ENCODE measurements at places on chromosomes 1 and 21. TPM values are rescaled to one million over a fixed set of nuclear protein-coding genes. Genes with fewer than 3 reads are reported as not detected.

DNA sequence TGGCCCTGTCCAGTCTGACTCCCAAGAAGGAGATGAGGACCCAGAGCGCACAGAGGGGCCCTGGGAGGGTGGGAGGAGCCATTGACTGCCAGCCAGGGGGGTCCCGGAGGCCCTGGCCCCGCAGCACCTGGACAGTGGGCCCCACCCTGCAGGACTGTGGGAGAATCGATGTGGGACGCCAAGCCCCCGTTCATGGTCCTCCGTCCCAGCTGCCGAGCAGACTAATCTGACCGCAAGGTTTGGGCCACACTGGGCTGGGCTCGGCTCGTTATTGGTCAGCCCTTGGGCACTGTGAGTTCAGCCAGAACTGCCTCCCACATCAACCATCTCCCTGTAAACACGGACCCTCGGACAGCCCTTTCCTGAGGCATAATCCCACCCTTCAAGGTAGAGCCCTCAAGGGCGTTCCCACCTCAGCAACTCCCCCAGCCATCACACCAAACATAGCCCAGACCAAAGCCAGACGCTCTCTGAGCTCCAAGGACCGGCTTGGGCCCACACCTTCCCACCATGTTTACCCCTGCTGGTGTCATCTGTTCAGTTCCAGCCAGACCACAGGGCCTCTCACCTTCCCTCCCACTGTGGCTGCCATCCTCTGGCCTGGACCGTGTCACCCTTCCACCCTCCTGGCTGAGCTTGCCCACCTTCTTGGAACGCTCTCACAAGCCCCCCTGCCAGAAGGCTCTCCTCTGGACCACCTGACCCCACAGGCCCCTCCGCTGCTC is 16.2 kb upstream of the POFUT2 start:
- DNase-seq, result no peak

DNA sequence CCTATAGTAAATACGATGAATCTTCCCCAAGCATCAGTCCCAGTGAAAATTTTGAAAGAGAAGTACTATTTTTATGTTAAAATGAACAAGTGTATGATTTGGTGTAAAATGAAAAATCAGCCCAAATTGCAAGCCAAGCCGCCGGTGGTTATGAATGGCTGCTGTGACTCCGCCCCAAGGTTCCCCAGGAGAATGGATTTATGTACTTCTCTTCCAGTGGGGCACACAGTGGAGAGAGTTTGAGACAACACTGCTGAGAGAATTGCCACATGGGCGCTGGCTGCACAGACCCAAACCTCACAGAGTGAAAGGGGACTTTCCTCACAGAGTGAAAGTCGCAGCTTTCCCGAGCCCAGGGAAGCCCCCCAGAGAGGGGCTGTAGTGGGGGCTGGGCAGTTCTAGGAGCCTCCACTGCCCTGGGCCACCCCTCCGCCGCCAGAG is 24.0 kb downstream of the CDK18 start:
- no peak for DNase-seq

DNA sequence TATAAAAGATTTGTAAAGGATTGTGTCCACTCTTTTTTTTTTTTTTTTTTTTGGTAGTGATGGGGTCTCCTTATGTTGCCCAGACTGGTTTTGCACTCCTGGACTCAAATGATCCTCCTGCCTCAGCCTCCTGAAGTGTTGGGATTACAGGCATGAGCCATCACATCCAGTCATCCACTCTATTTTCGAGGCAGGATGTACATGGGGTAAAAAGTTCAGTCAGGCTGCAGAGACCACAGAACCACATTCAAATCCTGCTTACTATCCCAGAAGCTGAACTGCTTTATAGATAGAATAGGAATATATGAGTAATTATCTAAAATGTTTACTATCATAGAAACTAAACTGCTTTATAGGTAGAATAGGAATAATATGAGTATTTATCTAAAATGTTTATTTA is 26.0 kb upstream of the KCNK2 start:
- DNase-seq, result no peak

- DNase-seq, result no peak
These were observed 114.7 kb downstream of the GRIK3 start for GRCh38 chr1:36919491-36920145.

- DNase-seq, result no peak
These were observed 19.7 kb upstream of the SELE start for GRCh38 chr1:169753549-169753948.

IL19 gene
- not detected for total RNA-seq

DNA sequence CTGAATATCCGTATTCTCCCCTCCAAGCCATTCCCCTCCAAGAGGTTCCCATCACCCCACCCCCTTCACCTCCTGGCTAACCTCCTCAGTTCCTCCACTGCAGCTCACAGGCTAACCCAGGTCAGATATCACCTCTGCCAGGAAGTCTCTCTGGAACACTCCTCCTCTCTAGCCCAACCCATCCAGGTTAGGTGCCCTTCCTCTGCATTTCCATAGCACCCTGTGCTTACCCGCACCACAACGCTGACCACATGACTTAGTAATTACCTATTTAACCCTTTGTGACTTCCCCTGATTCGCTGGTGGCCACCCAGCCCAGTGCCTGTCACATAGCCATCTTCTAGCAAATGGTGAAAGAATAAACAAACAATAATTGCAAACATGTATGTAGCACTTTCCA is 49.5 kb upstream of the IFFO2 start:
- DNase-seq, result no peak

- no peak for DNase-seq
These were observed 3.4 kb downstream of the SEMA6C start for GRCh38 chr1:151143057-151143435.

DNA sequence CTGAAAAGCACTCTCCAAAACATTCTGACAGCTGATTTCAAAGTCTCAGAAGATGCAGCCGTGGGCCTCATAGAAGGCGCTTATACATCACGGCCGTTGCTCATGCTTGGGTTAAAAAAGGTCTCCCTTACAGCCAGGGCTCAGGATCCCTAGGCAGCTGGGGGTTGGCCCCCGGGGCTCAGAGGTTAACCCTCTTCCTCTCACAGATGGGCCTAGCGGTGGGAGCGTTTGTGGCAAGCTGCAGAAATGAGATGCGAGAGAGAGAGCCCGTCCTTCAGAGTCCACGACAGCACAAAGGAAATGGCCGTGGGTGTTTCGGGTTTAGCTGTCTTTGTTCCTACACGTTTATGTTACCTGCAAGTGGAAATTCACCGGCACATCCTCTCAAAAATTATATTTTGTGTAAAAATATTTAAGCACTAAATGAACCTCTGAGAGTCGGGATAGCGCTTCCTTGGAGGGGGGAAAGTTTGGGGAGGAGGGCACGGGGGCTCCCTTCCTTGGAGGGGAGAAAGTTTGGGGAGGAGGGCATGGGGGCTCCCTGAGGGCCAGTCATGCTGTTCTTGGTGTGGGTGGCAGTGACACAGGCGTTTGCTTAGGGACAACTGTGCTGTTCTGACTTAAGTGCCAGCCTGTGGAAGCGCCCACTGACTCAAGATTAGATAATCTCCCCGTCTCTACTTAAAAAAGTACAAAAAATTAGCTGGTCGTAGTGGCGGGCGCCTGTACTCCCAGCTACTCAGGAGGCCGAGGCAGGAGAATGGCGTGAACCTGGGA is 20.5 kb upstream of the PRDM15 start:
- no peak for DNase-seq

DNA sequence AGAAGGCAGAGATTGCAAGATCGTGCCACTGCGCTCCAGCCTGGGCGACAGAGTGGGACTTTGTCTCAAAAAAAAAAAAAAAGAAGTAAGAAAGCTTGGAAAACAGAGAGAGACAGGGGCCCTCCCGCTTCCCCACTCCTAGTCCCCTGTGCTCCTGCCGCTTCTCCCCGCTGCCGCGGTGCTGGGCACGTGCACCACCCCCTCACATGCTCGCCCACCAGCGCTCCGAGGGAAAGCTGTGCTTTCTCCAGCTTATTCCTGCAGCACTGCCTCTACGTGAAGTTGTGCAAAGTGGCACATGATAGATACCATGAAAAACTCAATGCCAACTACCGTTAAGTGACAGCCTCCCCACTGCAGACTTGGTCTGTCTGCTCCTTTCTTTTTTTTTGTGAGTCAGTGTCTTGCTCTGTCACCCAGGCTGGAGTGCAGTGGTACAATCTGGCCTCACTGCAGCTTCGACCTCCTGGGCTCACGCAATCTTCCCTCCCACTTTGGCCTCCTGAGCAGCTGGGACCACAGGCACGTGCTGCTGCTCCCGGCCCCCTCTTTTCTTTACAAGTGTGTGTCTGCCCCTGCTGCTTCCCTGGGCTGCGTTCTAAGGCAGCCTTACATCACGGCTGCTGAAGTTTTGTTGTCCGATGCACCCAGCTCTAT is 15.4 kb downstream of the SLX9 start:
- no peak for DNase-seq

CHI3L2 gene
- 7.5 TPM for total RNA-seq

GRCh38 chr1:9761855-9762254 is 61.9 kb downstream of the CLSTN1 start:
- no peak for DNase-seq

PALMD gene
- total RNA-seq, result 0.17 TPM

NGF gene
- 3.4 TPM for total RNA-seq

LCE3D gene
- not detected for total RNA-seq

GRCh38 chr21:44801468-44802395 is at the start of gene UBE2G2:
UBE2G2 (minus strand) TSS chr21:44801820; CDS start chr21:44801748, 72 bp downstream.
- no peak for DNase-seq

GRCh38 chr1:166975361-166976129 is at the start of gene ILDR2:
ILDR2 (minus strand) TSS chr1:166975540; CDS start chr1:166975268, 272 bp downstream.
- no peak for DNase-seq

DNA sequence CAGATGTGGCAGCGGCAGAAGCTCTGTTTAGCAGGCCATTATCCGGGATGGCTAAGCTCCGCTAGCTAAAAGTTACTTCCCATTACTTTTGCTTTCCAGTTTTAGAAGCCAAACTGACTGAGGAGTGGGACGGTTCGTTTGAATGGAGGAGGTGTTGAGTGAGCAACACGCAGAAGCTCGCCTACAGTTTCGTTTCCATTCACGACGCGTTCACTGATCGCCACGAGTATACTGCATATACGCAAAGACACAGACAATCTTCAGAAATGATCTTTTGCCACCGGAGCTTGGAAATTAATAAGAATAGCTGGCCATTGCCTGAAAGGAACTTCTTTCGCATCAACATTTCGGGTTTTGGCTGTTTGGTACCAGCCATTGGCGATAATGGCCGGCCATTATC is 14.6 kb downstream of the SON start:
- DNase-seq, result no peak

DHX9 gene
- 118 TPM for total RNA-seq

DNA sequence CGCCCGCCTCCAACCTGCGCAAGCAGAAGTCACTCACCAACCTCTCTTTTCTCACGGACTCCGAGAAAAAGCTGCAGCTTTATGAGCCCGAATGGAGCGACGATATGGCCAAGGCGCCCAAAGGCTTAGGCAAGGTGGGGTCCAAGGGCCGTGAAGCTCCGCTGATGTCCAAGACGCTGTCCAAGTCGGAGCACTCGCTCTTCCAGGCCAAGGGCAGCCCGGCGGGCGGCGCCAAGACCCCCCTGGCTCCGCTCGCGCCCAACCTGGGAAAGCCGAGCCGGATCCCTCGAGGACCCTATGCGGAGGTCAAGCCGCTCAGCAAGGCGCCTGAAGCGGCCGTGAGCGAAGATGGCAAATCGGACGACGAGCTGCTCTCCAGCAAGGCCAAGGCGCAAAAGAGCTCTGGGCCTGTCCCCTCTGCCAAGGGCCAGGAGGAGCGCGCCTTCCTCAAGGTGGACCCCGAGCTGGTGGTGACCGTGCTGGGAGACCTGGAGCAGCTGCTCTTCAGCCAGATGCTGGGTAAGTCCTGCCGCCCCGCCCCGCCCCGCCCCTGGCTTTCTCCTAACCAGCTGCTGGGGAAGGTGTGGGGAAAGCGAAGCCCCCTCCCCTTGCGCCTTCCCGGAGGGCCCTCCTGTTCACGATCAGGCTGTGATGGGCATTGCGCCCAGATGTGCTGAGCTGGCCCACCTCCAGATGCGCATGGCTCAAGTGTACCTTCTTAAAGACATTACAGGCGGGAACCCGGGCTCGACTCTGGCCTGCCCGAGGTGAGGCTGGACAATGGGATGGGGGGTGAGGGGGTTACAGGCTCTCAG is 110.2 kb downstream of the NAV1 start:
- DNase-seq, result no peak

DNA sequence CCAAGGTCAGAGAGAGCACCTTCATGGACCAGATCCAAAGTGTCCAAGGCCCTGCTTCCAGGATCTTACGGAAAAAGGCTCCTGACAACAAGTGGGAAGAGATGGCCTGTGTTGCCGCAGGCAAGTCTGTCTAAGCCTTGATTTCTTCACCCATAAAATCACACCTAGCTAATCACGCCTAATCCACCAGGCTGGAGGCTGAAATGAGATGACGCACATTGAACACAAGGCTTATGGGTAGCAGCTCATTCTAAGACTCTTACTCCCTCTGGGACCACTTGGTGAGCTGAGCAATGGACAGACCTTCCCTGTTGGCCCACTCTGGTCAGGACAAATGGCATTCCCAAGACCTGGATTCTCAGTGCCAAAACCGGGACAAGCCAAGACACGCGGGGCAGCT is 38.2 kb downstream of the GRIK3 start:
- no peak for DNase-seq

DNA sequence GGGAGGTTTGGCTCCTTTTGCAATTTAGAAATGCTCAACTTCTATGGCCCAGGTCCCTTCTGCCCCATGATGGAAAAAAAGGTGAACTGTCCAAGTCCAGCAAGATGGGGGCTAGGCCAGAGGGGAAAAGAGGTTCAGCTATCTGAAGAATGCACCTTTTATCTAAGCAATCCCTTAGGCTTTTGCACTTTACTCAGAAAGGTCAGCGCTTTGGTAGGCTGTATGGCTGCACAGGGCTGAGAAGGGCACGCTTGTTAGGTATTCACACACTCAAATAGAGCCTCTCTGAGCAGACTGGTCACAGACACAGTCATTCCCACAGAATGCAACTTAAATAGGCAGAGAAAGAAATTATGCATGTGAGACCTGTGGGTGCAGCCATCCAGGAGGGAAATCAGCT is 31.0 kb downstream of the KANK4 start:
- no peak for DNase-seq

GRCh38 chr1:54371942-54372275 is 34.3 kb downstream of the SSBP3 start:
- peak; percentile 31 for DNase-seq

- DNase-seq, result no peak
These were observed 68.1 kb upstream of the ARHGEF16 start for GRCh38 chr1:3386205-3387002.

Measured in kidney epithelial cell (primary cell).